ENCODE measurements at places on chromosomes 16 and 17.

DNA sequence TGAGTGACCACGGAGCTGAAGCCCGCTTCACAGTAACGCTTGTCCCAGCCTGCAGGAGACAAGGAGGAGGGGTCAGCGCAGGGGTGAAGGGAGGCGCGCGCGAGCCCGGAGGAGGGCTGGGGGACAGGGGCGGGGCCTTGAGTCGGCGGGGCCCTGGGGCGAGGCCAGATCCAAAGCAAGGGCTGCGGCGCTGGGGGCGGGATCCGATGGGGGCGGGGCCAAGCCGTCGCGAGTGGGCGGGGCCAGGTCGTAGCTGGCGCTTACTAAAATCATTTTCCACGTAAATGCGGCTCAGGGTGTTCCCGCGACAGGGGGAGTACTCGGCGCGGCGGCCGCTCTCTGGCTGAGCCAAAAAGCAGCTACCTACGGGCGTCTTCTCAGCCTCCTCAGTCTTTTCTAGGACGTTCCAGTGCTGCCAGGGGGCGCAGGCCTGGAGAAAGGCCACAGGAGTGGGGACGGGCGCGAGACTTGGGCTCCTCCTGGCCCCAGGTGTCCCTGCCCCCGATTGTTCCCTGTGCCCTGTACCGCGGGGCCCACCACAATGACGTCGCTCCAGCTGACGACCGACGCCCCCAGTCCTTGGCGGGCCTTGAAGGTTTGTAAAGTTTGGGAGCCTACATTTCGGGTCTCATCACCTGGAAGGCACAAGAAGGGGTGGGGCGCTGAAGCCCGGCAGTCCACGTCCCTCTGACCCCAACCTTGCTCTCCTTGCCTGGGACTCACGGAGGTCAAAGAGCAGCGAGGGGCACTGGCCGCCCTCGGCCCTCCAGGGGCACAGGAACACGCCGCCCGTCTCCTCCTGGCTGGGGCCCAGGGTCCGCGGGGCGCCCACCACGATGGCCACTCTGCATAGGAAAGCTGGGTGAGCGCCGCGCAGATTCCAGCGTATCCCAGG lies 3.9 kb downstream of the ITGA2B start:
- peak; percentile 29 for DNase-seq

GRCh38 chr16:29649588-29650494 lies 13.2 kb upstream of the SPN start:
- DNase-seq: no peak

GRCh38 chr17:74148901-74149596 lies 54.4 kb upstream of the RPL38 start:
- DNase-seq: no peak

DNA sequence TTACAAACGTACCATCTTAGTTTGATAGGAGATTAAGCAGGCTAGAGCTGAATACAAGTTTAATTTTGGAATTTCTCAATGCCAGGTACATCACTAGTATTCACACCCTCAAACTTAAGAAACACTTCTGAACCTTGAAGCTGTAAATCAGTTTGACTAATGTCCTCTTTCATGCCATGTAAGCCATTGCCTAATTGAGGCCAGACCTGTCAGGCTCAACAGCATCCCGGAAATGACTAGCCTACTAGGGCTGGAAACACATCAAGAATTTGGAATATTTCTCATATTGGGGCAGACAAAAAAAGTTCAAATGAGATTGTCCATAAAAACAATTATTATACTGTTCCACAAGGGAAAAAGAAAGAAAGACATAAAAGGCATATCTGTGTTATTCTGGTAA lies 1.7 kb downstream of the USP32 start:
- peak; percentile 51 for DNase-seq

GRCh38 chr17:17343896-17344506 lies 40.8 kb downstream of the NT5M start:
- DNase-seq: no peak

- peak; percentile 99 for DNase-seq
Measured at GRCh38 chr17:78356101-78356713, 3.7 kb downstream of the SOCS3 start.

- DNase-seq: peak; percentile 44
Measured at GRCh38 chr17:72725433-72726068, 366.9 kb downstream of the SLC39A11 start.

DNA sequence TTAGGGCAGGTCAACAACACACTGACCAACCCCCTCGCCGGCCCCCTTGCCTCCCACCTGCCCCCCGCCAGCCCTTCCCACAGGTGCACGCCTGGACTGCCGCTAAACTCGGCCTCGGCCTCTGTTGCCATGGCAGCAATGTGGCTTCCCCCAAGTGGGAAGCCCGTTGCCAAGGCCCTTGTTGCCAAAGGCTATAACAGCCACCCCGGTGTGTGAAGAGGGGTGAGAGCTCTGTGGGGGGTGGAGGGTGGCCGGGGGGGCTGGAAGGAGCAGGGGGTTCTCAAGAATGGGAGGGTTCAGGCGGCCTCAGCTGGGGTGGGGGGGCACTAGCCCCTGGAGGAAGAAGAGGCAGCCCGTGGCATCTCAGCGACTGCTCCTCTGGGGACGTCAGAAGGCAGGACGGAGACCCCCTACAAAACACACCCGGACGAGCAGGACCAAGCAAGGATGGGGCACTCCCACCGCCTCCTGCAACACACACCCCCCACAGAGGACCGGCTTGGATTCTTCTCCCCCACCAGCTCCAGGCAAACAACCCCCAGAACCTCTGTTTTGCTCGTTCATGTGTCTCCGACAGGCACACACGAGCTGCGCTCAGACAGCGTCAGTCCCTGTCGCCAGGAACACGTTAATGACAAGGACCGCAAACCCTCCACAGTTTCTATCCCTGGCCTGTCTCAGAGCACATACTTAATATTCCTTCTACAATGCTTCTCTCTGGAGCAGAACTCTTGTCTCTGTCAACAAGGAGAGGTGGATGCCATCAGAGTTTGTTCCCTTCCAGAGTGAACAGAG lies 55.7 kb downstream of the ABR start:
- DNase-seq: no peak

DNA sequence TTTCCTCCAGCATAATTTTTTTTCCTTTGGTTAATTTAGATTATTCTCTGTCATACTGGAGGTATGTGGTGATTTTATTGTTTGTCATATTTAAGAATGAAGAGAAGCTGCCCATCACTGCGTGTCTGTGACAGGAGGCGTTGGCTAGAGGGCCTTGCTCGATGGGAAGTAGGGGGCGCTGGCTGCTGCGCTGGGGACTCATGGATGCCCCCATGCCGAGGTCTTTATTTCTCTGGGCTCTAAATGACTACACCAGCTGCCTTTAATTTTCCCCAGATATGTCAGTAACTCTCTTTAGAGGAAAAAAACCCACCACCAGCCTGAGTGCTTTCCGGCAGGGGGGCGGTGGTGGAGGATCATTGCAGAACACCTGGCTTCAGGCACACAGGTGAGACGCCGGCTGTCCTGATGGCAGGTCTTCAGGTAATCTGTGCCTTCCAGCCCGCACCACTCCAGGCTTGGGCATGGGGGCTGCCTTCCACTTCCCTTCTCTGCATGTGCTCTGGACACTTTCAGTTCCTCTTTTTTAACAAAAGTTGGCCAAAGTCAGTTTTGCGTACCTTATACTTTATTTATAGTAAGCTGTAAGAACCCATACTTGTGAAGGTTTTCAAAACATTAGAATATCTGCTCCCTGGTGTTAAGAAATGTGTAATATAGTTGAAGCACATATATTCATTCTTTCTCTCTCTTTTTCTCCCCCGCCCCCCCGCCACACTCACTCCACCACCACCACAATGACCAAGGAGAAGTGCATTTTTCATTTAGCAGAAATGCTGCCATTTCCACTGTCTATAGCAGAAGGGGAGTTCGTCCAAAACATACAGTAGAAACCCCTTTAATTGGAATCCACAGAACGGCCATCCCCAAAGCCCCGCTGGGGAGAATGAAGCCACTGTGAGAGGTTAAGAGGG lies 192.7 kb downstream of the RPTOR start:
- no peak for DNase-seq

GRCh38 chr16:61313931-61314330 lies 722.3 kb downstream of the CDH8 start:
- no peak for DNase-seq

DNA sequence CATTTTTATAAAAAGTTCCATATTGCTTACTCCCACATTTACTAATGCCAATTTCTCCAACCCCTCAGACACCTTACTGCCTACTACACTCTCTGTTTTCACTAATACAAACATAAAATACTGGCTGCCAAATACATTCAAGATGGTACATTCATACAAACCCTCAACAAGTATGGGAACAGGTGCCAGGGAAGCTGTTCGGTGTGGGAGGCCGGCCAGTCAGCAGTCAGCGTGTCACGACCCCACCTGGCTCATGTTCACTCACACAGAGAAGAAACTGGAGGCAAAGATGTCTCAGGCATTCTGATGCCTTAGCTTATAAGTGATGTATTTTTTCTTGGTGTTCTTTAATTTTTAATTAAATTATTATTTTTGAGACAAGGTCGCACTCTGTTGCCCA lies 42.4 kb upstream of the TRAP1 start:
- DNase-seq: no peak

DNA sequence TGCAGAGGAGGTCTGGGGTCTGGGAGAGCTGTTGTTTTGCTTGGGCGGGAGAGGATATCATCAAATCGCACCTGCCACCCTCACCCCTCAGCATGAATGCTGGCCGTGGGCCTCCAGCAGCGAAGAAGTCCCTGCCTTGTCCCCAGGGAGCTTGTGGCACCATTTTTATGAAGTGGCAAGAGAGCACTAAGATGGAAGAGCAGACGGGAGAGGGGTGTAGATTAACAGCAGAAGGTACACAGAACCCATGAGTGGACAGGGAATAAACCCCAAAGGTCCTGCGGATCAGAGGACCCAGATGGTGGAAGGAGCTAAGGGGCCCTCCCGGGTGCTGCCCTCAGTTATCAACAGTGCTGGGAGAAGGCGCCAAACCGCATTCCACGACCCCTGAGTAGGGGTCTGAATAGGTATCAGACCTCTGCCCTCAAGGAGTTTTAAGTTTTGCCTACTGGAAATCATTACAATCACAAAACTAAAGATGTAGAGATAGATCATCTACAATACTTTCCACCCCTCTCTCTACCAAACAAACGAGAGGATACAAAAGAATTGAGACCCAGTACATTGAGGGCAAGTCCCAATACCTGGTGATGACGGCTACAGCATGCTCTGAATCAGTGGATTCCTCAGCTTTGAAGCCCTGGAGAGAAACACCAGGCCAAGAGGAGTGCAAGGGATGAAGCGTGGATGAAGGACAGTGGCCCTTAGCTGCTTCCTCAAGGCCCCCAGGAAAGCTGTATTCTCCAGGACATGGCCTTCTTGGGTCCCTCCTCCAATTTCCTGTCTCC lies 60.2 kb downstream of the CCDC182 start:
- DNase-seq: no peak

DNA sequence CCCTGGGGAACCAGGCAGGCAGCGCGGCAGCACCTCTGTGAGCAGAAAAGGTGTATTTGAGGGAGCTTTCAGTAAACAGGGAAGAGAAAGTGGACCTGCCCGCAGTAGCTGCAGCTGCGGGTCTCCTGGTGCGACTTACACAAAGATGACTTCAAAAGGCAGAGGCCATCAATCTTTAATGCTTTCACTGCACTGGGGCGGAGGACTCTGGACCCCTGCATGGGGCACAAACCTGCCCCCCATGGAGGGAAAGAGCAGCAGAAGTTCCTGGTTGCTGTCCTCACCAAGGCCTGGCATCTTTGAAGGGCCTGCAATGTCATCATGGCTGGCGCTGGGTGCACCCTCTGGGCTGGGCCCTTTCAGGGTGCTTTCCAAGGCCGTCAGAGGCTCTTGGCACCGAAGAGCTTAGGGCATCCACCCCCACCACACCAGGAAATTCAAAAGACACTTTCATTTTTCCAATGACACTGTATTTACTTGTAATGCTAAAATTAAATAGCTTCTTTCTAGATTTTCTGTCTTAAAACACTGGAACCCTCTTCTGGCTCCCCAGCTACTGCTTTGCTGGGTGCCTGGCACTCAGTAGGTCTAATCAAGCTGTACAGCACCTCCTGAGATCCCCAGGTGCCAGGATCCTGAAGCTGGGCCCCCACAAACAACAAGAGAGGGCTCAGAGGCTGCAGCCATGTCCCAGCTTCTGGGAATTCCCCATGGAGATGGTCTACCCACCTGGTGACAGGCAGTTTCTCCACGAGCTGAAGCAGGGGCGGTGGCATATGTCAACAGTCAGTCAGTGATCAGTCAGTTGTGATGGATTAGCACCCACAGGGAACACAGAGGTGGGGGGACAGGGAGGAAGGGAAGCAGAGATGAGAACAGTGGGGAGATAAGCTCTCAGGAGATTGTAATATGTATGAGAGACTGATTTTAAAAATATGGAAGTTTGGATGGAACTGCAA lies 2.1 kb upstream of the CACNG1 start:
- DNase-seq: no peak

GRCh38 chr17:280216-280615 lies 72.4 kb downstream of the RPH3AL start:
- no peak for DNase-seq

DNA sequence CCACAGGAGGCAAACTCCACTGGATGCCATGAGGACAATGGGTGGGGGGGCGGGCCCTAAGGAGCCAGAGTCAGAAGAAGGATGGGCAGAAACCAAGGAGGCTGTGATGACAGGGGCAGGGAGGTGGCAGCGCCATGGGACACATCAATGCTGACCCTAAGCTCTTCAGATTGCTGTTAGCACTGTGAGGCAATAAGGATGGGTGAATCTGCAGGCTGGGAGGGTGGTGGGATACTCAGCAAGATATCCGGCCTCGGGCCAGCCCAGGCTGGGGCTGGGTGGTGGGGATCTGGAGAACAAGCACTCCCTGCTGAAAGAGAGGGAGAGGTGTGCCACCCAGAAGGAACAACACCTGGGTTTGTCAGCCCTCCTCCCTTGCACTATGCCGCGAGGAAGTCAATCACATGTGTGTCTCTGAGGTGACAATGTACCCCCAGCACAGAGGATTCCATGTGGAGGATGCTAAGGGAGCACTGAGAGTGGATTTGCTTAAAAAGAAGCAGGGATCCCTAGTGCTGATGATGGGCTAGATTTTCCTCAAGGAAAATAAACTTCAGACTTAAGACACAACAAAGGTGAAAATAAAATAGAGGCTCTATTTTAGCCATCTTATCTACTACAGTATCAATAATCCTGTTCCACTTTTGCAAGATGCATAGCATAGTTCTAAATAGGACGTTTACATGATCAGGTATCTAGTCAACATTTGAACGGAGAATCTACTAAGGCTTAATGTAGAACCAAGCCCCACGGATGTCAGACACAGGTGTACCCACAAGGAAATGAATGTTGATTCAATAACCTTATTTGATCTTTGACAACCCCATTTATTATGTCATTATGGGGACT lies 22.6 kb downstream of the SMPD3 start:
- DNase-seq: no peak

Data from HFFc6 (cell line).